Breast epithelium (tissue), 4 donors: ENCODE measurements at places on chromosomes 5 and 9. TPM values are rescaled to one million over a fixed set of nuclear protein-coding genes. Genes with fewer than 3 reads are reported as not detected.

DNA sequence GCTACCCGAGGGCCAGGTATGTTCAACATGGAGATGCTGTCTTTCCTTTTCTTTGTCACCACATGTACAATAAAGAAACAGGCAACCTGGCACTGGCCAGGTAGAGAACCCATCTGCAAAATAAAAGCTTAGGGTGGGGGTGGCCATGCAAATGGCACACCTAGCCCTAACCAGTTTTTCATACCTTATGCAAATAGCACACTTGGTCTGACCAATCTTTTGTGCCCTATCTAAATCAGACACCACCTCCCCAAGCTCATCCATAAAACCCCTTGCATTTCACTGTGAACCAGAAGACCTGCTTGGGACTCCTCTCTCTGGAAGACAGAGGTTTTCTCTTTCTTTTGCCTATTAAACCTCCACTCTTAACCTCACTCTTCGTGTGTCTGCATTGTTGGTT is 33.9 kb downstream of the JAKMIP2 start:
- DNase-seq: no peak

TENT4A gene
- 26.2 TPM for total RNA-seq

GRCh38 chr5:170306381-170306831 is 8.8 kb upstream of the LCP2 start:
- no peak for DNase-seq

DNA sequence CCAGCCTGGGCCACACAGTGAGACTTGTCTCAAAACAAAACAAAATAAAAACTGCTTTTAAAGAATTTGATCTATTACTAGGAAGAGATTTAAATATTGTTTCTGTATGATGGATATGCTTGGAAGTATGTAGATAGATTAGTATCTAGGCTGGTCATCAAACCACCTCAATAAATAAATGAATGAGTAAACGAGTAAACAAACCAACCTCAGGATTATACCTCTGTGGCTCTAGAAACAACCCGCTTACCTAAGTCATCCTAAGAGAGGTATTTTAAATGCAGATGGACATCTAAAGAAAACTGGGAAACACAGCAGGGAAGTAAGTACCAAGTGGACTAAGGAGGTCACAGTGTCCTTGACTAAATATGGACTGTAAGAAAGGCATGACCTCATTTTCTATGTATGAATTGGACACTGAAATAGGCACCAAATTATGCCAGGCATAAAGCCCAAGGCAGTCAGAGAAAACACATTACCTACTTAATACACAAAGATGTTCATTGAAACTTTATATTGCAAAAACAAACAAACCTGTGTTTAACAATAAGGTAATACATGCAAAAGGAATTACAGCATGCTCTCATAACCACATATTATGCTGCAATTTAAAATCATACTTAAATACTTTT is 7.3 kb downstream of the ANKH start:
- no peak for DNase-seq

PCDHGC4 gene
- total RNA-seq: 2.6 TPM

RASEF gene
- total RNA-seq: 39.3 TPM

RPL12 gene
- 3,232 TPM for total RNA-seq

- no peak for DNase-seq
Observed at GRCh38 chr5:135140446-135141204, 106.6 kb upstream of the PITX1 start.

DNA sequence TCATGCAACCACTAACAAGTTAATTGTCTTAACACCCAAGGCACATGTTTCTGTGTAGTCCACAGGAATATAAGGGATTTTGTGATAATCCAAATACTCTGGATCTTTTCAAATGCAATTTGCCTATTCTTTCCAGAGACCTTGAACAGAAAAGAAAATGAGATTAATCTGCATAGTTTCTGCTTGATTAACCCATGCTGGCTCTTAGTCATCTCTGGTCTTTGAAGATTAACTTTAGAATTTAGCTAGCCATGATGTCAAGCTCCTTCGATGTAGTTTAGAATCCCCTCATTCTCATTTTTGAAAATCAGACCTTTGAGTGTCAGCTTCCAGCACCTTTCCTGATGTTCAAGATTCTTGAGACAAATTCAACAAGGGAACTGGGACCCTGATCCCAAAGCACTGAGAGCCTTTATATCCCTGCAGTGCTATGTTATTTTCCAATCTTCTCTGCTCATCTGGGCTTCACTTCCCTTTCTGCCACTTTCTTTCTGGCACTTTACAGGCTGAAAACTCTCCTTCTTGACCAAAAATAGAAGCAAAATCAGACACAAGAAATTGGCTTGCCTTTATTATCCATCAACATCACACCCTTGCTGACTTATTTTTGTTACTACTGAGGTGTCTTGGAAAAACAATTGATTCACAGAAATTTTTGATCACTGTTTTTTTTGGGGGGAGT is 155.5 kb downstream of the PALM2AKAP2 start:
- no peak for DNase-seq

ZDHHC11 gene
- total RNA-seq: 9.5 TPM

- DNase-seq: no peak
Observed at GRCh38 chr9:17776735-17777134, 197.9 kb downstream of the SH3GL2 start.

- DNase-seq: no peak
Observed at GRCh38 chr5:37840053-37841034, 503 bp upstream of the GDNF start.

DNA sequence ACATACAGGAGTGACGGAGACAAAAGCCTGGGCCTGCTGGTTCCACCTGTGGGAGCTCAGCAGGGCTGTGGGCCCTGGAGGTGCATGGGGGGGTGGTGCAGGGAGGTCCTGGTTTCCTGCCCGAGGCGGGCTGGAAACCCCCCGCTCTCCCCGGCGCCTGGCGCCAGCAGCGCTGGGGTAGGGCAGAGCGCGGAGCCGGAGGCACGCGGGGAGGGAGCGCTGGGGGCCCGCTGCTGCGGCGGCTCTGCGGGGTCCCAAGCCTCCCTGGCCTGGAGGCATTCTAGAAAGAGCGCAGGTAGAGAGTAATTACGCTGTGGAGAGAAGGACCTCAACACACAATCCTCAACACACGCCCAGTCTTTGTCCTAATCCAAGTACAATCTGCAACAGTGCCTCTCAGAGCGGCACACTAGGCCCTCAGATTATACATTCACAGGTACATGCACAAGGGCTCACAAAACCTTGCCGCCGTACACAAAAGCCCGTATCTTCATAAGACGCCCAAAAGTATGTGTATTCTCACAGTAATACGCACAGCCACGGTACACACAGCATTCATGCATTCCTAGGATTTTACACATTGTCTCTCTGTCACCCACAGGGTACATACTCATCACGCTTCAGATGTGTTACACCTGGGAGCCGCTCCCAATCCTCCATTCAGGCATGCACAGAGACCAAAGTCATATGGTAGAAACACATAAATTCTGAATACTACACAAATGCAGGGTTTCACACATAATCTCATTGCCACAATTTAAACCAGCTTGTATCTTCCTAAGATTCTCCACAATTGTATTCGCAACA is 2.1 kb upstream of the HAND1 start:
- DNase-seq: no peak

ALDH7A1 gene
- 83.0 TPM for total RNA-seq

DNA sequence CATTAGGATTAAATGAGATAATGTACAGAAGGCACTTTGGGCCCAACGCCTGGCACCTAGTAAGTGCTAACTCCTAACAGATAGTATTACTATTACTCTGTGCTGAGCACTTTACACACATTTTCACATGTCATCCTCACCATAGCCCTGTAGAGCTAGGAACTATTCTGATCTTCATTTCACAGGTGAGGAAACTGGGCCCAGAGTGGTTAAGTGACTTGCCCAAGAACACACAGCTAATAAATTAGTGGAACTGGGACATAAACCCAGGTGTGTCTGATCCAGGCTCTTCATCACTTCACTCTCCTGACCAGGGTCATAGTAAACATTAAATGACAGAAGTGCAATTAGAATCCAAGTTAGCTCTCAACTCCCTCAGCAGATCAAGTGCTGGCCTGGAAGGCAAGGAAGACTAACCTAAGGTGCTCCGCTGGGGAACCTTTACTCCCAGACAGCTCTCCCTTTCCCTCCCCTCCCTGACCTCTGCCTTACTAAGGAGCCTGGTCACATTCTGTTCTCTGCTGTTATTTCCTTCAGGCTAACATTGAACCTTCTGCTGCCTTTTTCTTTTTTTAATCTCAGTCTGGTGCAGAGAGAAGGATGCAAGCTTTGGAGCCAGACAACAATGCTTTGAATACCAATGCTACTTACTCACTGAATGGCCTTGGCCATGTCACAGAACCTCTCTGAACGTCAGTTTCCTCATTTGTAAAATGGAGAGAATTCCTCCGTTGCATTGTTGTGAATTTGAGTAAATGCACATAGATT is 4.1 kb upstream of the ADRA1B start:
- DNase-seq: no peak

GRCh38 chr5:39783756-39784421 is 359.1 kb upstream of the DAB2 start:
- no peak for DNase-seq

PCDHGA3 gene
- total RNA-seq: 5.0 TPM
